Stimulated activated CD4-positive, alpha-beta T cell treated with anti-CD3 and anti-CD28 coated beads, Interleukin-1b, Interleukin-23, amount 100 ng/mL, for 48 hours (primary cell): ENCODE measurements at places on chromosomes 16 and 17.

DNA sequence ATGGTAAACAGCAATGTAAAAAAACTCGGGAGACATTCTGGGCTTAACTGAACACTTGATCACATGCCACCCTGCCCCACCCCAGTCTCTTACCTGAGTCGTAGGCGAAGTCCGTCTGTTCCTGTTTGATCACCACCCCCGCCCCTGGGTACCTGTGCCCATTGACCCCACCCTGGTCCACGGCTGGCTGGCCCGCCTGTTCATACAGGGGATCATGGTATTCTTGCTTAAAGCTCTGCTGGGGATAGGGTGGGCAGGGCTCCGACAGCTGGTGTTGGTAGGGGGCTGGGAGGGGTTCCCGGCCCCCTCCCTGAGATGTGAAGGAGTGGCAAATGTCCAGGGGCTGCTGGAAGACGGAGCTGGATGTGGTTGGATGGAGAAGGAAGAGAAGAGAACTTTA lies 13.6 kb downstream of the ETV4 start:
- no peak for DNase-seq

DNA sequence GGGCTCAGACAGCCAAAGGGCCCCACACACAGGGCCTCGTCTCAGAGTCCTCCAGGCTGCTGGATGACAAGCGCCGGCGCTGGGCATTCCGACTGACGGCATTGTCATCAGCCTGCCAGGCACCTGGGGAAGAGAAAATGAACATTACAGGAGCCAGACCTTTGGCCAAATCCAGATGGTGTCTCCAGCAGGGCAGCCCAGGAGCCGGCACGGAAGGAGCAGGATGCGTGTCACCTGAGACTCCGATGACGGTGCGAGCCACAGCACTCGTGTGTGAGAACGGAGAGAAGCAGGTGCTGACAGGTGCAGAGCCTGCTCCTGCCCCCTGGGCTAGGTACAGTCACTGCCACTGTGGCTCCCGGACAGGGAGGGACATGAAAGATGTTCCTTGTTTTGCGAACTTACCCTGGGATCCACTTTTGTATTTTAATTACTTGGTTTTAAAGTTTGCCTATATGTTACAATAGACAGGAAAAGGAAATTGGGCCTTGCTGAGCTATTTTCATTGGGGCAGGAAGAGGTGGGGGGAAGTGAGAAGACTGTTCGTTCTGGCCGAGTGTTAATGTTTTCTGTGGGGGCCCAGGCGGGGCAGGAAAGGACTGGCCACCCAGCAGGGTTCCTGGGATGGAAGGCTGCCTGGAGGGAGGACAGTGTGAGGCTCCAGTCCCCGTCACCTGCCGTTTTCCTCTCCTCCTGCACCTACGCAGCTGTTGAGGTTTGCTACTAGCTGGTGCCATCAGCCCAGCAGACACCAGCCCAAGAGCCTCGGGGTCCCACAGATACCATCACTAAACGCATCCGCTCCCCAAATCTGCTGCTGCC lies 4.4 kb upstream of the FOXJ1 start:
- DNase-seq: peak; percentile 47

DNA sequence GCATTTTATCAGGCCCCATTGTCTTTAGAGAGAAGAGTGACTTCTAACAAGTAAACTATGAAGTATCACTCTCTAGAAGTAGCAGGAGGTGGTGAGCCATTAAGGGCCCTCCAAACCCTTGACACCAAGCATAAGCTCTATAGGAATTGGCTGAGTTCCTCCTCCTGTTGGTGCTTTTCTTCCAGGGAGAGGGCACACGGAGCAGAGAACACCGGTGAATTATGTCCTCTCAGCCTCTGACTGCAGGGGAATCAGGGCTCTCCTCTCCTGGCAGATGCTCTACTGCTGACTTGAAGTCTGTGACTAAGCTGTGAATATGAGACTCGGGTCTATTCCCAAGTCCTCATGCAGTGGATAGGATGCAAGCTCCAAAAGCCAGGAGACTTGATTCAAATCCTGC lies 32.3 kb downstream of the CHD9 start:
- no peak for DNase-seq

DNA sequence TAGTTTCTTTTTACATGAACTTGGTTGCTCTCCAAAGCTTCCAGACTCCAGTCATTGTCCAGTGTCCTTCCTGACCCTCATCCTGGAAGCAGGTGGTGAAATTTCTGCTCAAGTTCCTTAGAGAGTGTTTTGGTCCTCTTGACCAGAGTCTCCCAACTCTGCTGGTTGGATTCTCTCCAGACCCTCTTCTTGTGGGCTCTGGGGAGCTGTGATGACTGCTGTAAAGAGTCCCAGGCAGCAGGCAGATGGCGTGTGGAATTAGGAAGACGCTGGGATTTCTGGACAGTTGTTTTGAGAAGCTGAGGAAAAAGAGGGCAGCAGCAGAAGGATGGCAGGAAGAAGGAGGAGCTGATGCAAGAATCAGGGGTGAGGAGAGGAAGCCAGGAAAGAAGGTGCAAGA lies 1.6 kb upstream of the SEZ6 start:
- DNase-seq: no peak

- DNase-seq: peak; percentile 30
Measured at GRCh38 chr17:68326681-68327080, 35.4 kb downstream of the ARSG start.

- DNase-seq: no peak
Measured at GRCh38 chr16:65123396-65124211, 1.7 kb upstream of the CDH11 start.

- no peak for DNase-seq
Measured at GRCh38 chr17:10814075-10814474, 10.2 kb upstream of the TMEM238L start.

DNA sequence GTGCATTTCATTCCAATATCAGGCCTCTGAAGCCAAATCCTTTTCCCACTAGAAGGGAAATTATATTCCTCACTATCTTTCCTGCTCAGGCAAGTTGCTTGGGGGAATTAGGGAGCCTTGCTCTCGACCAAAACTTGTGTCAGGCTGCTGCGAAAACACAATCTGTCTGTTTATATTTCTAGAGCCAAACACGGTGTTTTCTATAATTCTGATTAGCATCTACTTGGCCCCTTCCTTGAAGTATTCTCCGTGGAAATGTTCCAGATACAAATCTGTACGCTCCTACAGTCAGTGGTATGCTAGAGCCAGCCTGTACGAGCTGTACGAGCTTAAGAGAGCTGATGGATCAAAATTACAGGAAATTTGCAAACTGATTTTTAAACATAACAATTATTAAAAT lies 299.3 kb upstream of the SALL1 start:
- no peak for DNase-seq

DNA sequence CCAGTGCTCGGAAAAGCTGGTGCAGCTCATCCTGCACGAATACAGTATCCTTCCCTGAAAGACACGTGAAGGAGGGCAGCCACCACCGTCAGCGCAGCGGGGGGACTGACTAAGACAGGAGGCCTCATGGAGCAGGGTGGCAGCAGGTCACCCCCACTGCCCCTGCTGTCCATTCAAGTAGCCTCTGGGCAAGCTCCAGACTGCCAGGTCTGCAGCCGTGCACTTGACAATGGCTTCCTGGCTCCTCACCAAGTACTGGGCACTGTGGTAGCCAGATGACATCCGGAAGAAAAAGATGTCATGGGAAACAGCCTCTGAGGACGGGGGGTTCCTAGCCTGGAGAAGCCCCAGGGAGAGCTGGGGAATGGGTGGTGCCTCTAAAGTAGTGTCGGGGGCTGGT lies 7.9 kb upstream of the MYO15A start:
- DNase-seq: no peak

DNA sequence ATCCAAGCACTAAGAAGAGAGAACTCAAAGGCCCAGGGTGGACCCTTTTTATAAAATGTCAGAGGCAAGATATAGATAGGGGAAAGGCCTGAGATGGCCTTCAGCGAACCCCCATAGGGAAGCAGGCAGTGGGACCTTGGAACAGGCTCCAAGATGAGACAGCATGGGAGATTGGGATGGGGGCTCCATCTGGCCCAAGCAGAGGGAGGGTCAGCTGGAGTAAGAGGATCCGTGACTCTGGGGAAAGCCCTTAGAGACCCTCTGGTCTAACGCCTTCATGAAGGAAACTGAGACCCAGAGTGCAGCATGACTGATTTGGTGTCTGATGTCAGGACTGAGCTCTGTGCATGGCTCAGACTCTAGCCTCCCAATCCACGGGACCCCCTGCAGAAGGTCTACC lies 30.8 kb downstream of the C17orf100 start:
- no peak for DNase-seq

GRCh38 chr17:16353317-16354174 lies at the start of gene CENPV:
TSS of gene CENPV (minus strand) at chr17:16353469. CDS start at chr17:16353436, 33 bp downstream.
- DNase-seq: peak; percentile 62

DNA sequence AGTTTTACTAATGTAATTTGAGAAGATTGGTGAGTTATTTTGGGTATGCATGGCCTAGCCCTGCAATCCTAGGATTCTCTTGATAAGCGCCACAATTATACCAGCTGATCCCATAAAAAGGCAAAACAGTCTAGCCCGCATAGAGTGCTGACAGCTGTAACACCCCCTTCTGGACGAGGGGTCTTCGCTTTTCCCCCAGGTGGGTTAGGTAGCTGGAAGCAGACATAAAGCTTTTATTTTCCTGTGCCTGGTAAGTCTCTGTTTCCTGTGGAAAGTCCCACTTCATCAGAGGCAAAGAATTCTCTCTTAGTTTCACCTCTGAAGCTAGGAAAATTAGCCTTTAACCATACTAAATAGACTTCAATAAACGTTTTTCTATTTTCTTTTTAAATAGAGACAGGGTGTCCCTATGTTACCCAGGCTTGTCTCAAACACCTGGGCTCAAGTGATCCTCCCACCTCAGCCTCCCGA lies 108.3 kb downstream of the YPEL2 start:
- DNase-seq: no peak

DNA sequence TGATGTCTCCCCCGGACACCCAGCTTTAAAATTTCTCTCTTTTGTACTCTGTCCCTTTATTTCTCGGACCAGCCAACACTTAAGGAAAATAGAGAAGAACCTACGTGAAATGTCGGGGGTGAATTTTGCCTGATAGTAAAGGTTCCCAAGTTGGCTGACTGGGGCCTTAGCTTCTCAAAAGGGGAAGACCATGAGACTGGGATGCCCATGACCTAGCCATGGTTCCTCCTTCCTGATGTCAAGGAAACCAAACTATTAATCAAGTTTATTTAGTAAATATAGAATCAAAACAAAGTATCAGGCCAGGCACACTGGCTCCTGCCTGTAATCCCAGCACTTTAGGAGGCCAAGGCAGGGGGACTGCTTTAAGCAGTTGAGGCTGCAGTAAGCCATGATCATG lies 2.4 kb upstream of the EIF1 start:
- no peak for DNase-seq

DNA sequence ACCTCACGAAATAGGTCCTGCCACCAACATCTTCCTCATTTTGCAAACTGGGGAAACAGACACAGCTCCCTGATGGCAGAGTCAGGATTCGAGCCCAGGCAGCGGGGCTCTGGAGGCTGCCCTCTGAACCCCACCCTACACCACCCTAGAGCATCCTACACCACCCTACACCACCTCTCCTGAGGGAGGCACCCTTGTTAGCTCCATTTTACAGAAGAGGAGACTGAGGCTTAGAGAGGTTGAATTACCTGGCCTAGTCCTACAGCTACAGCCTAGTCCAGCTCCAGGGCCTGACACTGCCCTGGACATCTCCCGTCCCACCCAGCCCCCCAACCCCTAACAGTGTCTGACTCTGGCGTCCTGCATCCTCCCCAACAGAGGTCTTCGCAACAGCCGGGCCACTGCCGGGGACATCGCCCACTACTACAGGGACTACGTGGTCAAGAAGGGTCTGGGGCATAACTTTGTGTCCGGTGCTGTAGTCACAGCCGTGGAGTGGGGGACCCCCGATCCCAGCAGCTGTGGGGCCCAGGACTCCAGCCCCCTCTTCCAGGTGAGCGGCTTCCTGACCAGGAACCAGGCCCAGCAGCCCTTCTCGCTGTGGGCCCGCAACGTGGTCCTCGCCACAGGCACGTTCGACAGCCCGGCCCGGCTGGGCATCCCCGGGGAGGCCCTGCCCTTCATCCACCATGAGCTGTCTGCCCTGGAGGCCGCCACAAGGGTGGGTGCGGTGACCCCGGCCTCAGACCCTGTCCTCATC lies 3.2 kb upstream of the NECAB2 start:
- DNase-seq: no peak

GRCh38 chr17:82483204-82483660 lies 24.7 kb downstream of the NARF start:
- no peak for DNase-seq

DNA sequence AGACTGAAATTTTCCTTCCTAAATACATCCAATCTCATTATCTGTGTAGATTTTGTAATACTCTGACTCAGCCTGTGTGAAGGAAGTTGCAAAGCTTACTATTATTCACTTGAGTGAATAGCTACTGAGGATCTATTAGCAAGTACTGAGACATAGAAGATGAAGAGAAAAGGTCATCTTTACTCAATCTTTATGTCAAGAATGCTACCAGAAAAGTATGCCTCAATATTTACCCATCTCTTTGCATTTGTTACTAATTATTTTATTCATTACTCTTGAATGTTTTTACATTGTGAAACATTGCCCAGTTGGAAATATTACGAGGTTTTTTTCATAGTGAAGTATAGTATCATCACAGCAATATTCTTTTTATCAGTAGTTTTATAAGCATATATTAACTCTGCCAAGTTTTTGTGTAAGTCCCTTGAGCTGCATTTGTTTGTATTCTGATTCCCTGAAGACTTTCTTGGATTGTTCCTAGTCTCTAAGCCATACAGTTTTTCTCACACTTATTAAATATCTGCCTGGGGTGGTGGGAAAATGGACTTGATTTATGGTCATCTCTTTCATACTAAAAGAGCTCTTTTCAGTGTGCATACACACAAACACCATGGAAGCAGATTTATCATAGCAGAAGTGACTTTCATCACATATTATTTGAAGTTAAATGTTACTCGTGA lies 110.4 kb downstream of the MRTFB start:
- DNase-seq: no peak
